ENCODE measurements at places on chromosomes 12 and 14.
A peak's percentile ranks its signal among the peaks of the same experiment; 100 is the strongest.

GRCh38 chr12:129440278-129440677 lies 463.5 kb downstream of the TMEM132D start:
- no peak for DNase-seq

DNA sequence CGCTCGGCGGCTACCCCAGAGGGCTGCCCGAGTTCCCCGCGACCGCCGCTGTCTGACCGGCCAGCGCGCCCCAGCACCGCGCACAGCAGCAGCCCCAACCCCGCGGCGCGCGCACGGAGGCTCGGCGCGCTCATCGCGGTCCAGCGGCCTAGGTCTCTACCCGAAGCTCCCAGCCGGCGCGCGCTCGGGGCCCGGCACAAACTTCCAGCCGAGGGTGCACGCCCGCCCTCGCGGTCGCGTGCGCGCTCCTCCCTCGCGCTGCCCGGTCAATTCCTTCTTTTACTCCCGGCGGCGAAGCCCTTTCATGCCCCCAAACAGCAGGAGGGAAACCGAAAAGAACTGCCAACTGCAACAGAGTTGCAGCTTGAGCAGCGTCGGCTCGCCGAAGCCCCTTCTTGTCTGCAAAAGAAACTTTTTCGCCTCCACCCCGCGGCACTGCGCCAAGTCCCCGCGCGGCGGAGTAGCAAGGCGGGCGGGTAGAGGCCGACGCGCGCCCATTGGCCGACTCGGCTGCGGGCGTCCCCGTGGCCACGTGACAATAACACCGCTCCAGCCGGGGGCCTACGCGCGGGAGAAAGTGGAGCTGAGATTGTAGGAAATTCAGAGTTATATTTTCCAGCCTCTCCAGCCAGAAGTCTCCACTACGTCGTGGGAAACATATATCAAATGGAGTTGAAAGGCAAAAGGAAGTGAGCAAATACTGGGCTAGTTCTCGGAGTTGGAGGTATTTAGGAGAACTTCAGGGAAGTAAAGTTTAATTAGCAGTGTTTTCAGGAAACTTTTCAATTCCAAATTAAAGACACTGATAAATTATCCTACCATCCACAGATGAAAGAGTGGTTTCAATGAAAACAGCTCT lies at the start of gene LRIG3:
TSS of gene LRIG3 (minus strand) at position 403 of the 859 bp plus-strand sequence. CDS start at position 134, 269 bp downstream.
- peak; percentile 87 for DNase-seq

DNA sequence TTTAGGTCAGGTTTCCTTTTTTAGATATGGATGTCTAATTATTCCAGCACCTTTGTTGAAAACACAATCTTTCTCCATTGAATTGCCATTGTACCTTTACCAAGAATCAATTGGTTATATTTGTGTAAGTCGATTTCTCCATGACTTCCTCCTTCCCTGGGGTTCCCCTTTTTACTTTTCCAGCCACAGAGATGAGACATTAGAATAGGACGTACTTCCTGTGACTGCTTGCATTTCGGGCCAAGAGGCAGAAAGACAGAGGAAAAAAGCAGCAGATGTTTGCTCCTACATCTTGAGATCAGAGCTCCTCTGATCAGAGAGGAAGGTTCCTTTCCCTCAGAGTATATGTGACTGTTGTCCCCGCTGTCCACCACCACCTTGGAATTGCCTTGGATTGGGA lies 453.7 kb upstream of the RGS6 start:
- DNase-seq: no peak

- DNase-seq: no peak
These were observed 177.3 kb upstream of the DDHD1 start for GRCh38 chr14:53330441-53330840.

GRCh38 chr14:103205541-103205906 lies 82.3 kb downstream of the TNFAIP2 start:
- no peak for DNase-seq

- DNase-seq: no peak
These were observed 6.7 kb downstream of the HOXC4 start for GRCh38 chr12:54060174-54060974.

GRCh38 chr14:22226381-22226780 lies 362.6 kb downstream of the DAD1 start:
- DNase-seq: peak; percentile 30

DNA sequence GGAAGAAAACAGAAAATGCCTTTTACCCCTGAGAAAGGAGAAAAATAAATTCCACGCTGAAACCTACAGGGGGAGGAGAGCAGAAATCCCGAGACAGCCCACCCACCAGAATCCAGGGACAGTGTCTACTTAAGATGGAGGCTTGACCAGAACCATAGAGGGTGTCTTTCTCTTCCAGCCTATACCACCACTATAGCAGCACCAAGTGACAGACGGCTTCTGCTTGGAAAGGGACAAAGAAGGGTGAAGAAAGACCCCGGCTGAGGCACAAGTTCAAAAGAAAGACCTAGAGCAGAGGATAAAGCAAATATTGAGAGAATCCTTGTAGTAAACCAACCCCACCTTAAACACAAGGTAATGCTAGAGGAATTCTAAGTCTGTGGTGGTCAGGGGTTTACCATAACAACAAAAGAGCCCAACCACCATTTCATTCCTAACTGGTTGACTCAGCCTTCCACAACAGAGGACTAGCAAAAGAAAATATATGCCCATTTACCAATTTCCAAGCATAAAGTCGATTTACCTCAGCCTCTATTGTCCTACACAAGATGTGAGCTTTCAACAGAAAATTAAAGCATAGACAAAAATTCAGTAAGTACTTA lies 105.3 kb upstream of the FOXG1 start:
- DNase-seq: peak; percentile 71

GRCh38 chr12:54660320-54660962 lies 12.3 kb upstream of the DCD start:
- no peak for DNase-seq

DNA sequence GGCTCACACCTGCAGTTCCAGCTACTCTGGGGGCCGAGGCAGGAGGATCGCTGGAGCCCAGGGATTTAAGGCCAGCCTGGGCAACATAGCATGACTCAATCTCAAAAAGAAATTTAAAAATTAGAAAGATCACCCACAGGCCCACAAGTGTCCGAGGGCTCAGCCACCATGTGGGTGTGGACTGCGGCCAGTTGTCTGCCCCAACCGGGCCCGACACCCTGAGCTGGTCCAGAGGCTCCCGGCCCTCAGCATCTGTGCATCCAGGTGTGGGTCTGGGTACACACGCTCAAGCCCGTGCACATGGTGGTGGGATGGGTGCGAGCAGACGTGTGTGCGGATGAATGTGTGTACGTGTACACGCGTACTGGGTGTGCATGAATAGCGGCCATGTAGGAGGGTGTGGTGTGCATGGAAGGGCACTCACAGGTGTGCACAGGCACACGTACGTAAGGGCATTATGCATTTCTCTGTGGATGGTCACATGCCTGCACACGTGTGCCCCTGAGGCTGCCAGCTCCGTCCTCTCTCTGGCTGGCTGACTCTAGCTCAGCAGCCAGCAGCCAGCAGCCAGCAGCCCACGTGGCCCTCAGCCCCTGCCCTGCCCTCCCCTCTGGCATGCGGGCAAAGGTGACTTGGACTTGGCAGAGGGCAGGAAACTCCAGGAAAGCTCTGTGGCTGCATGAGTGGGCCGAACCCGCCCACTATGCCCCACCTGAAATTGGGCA lies 23.3 kb upstream of the NUDT14 start:
- DNase-seq: peak; percentile 55

- DNase-seq: no peak
These were observed 50.5 kb upstream of the FBRSL1 start for GRCh38 chr12:132439333-132439904.

GRCh38 chr12:120787889-120788288 lies 62.3 kb downstream of the ACADS start:
- DNase-seq: no peak

DNA sequence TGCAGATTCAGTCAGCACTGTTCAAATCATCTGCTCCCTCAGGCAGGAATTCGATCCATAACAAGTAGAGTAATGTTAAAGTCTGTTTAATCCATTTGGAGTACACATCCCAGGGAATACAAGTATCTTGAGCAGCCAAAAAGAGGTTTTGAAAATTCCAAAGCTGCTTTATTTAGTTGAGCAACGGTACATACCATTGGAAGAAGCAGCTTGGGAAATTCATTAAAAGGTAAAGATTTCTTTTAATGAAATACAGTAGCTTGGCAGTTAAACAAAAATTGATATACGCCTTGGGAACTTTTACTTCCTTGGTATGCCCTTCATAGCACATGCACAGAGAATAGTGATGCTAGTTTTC lies 153.8 kb downstream of the LRIG3 start:
- DNase-seq: no peak

GRCh38 chr12:64261813-64262212 lies 39.7 kb upstream of the KICS2 start:
- DNase-seq: no peak

DNA sequence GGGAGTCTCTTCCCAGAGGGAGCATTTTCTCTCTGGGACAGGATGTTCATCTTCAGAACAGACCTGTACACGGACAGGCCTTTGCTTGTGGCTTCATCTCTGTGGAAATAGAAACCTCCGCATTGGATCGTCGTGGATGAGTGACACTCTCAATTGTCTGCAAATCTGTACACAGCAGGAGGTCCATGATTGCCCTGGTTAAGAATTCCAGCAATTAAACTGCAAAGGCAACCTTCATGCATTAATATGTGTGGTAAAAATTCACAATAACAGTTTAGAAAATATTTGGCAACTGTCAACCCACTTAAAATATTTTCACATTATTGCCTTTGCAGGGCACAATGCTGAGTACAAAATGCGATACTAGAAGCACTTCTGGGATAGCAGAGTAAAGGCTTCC lies 149.8 kb upstream of the SFSWAP start:
- DNase-seq: no peak

DNA sequence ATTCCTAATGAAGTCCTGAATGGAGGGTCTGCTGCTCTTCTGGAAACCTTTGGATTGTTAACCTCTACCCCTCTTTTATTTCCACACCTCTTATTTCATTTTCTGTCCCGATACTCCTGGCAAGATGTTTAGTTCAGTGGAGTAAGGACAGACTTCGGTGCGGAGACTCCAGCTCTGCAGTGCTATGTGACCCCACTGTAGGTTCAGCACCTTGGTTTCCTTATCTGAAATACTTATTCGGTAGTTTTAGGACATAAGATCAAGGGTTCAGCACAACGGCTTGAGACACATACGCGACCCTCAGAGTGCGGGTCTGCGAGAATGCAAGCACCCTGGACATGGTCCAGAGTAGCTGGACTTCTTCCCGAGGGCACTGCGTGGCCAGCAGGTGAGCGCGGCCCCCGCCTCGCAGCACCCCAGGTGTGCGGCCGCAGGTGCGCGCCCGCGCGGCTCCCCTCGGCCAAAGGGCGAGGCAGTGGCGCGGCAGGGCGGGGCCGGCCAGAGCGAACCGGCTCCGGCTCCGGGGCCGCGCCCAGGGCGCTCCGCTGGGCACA lies 465 bp upstream of the FGD4 start:
- DNase-seq: peak; percentile 8

DNA sequence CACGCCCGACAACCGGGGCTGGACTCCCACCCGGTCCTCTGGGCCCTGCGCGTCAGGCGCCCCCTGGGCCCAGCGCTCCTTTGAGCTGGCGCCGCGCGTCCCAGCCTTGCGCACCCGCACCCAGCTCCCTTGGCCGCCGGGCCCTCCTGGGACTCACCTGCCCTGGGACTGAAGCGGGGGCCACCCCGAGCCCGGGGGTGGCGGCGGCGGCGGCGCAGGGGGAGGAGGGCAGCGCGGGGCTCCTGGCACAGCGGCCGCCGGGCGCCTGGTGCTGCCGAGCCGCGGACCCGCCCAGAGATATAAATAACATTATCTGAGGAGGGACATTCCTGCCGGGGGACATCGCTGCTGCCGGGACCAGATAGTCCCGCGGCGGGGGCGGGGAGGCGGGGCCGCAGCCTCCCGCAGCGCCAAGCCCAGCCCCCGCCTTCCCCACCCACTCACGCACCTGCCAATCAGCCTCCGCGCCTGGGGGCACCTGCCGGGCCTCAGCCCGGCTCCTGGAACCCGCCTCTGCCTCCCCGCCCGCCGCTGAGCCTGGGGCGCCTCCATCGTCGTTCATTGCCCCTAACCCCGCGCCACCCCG lies at the start of gene SPTB:
TSS of gene SPTB (minus strand) at position 273 of the 586 bp plus-strand sequence. CDS start 56,813 bp downstream, outside the sequence.
- peak; percentile 10 for DNase-seq

DNA sequence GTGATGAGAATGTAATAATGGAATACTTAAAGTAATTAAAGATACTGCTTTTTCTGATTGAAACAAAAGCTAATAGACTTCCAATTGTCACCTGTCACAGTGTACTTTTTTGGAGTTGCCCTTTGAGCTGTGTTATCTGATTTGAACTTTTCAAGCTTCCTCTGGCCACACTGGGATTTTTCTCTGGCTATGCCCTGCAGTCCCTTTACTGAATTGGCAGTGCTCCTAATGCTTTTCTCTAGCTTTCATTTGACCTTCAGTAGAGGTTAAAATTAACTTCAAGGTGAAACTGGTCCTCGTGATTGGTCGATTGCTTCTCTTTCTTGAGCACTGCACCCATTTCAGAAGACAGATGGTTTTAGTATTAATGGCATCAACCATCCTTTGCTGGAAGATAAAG lies 89.2 kb downstream of the CRADD start:
- DNase-seq: no peak

- DNase-seq: no peak
These were observed 202.0 kb upstream of the LHX5 start for GRCh38 chr12:113673458-113674238.

GRCh38 chr14:105281371-105282097 lies 19.3 kb downstream of the BRF1 start:
- DNase-seq: peak; percentile 57

DNA sequence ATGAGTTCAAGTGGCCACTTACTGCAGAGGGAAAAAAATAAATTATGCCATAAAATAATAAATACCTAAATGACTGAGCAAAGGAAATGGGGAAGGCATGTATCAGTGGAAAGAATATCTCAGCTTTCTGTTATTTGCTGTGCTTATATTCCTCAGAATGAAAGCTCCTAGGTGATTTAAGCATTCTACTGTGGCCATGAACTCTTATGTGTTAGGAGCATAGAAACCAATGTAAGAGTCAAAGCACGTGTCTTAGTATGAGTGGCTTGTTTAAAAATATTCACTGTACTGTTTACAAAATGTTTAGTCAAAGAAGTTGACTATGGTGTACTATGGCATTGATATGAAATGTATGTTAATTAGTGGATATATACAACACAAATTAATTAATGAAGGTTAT lies 59.0 kb upstream of the RTL1 start:
- DNase-seq: no peak

GRCh38 chr14:70683983-70684382 lies 42.3 kb downstream of the TTC9 start:
- DNase-seq: no peak

GRCh38 chr14:92686900-92687427 lies 61.5 kb downstream of the LGMN start:
- DNase-seq: peak; percentile 84

GRCh38 chr12:77882709-77883108 lies 52.0 kb downstream of the NAV3 start:
- no peak for DNase-seq

Measured in RWPE1 (cell line).